ENCODE measurements at places on chromosomes 3 and 15.

GRCh38 chr3:152842413-152842812, 7.5 kb downstream of the P2RY1 start:
- no peak for DNase-seq

- no peak for DNase-seq
Measured at GRCh38 chr3:120645083-120645845, 36.8 kb downstream of the HGD start.

DNA sequence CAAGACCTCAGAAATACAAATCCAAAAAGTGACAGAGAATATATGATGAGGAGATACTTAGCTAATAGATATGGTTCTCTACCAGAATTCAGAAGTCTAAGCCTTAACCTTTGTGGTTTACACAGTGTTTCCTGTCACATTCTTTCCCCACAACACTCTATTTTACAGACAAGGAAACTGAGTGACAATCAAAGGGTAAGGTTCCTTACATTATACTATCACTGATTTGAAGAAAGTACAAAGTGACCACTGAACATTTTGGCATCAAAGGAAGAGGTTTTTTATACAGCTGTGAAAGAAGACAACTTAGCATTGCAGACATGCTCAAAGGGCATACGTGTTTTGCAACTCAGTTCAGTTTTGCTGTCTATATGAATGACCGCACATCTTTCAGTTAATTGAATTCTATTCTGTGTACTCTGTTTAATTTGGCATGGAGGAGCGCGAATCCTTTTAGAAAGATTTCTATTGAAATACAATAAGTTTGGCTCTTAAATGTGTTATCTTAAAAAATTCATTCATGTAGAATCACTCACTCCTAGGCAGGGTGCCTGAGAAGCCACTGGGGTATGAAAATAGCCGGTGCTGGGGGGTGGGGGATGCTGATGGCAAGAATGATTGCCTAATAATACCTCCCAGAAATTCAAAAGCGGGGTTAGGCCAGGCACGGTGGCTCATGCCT, 66.5 kb upstream of the SKOR1 start:
- no peak for DNase-seq

- DNase-seq = no peak
Measured at GRCh38 chr3:188906236-188906635, 265.5 kb upstream of the TPRG1 start.

DNA sequence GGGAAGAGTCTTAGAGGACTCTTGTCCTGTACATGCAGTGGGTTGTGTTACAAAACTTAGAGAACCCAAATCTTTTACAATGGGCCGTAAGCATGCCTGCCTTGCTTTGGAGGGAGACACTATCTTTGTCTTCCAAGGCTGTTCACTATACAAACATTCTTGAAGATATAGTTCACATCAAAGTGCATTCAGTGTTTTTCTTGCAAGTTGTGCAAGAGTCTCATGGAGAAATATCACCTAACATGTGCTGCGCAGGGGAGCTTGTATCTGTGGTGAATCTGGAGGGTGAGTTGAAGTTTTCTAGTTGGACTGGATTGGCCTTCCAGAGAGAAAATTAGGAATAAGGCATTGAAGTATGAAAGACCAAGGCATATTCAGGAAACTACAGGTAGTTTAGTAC, 7.8 kb upstream of the PRTG start:
- DNase-seq = no peak

- no peak for DNase-seq
Measured at GRCh38 chr3:156448300-156448699, 106.6 kb downstream of the SSR3 start.

DNA sequence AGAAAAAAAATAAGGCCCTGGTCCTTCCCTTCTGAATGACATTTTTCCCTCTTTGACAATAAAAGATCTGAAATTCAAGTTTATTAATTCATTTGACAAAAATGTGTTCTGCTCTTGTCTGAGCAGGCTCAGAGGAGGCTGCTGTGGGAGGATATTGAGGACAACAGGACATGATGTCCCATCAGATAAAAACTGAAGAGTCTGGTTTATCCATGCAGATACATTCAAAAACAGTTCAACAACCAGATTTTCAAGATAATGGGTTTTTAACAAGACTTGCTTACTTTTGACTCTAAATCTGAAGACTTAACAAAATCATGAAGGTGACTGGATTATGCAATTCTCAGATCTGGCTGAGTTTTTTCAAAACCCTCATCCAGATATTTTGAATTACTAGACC, 36.9 kb upstream of the STRIT1 start:
- no peak for DNase-seq

GRCh38 chr15:76062286-76062685, 2.5 kb downstream of the TMEM266 start:
- DNase-seq = no peak

- DNase-seq = no peak
Measured at GRCh38 chr3:142930463-142930862, 33.0 kb downstream of the PAQR9 start.

DNA sequence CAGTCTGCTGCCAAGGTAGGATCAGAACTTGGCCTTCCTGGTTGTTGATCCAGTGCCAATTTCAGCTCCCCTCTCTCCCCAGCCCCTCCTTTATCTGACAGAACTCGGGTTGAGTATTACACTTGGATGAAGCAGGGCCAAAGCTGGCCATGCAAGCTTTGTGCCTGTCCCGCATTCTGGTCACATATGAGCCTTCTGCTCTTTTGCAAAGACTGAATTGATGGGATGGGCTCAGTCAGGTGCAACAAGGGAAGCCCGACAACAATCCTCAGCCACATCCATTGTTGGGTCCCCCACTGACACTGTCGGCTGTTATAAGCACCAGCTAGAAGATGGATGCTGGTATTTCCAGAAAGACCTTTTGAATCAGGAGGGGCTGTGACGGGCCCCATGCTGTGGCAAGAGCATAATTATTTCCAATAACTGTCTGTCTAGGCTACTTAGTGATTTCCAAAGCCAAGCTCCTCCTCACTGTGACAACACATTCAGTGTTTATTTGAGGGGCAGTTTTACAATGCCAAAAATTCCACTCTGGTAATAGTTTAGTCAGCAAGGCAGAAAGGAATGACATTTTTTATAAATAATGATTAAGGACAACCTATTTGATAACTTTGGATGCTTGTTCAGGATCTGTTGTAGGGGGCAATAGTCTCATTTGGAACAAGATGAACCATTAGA, 146.8 kb upstream of the FRMD4B start:
- DNase-seq = no peak

DNA sequence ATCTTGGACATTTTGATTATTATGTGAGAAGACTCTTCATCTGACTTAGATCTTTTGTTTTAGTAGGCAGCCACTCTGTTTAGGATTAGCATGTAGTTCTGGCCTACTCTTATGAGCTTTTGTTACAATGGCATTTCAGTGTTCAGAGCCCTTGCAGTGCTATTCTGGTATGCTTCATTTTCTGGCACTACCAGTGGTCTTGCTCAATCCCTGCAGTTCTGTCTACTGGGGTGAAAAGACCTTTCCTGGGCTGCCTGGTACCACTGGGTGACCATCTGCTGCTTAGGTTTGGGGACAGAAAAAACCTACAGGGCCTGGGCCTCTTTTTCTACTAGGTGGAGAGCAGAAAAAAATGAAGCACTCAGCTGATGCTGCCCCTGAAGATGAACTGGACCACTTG, 42.5 kb downstream of the IL16 start:
- no peak for DNase-seq

- no peak for DNase-seq
Measured at GRCh38 chr15:99416191-99417188, 149.3 kb upstream of the MEF2A start.

DNA sequence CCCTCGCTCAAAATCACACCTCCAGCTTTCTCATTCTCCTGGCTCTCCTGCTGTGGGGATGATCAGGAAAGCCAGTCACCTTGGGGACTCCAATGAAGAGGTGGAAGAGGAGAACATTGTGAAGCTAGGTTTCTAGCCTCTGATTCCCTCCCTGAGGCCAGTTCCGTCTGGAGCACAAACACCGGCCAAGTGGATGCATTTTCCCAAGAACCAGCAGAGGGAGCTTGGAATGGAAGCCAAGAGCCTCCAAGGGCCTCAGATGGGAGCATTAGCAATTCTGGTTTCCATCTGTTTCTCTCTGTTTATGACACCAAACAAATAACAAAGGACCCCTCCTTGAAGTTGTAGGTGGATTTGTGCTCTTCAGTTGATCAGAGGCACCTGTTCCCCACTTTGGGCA, 40.6 kb upstream of the NMNAT3 start:
- DNase-seq = no peak

GRCh38 chr15:51869060-51869421, 39.6 kb downstream of the TMOD3 start:
- no peak for DNase-seq

- no peak for DNase-seq
Measured at GRCh38 chr15:90161950-90162361, 39.2 kb upstream of the SEMA4B start.

DNA sequence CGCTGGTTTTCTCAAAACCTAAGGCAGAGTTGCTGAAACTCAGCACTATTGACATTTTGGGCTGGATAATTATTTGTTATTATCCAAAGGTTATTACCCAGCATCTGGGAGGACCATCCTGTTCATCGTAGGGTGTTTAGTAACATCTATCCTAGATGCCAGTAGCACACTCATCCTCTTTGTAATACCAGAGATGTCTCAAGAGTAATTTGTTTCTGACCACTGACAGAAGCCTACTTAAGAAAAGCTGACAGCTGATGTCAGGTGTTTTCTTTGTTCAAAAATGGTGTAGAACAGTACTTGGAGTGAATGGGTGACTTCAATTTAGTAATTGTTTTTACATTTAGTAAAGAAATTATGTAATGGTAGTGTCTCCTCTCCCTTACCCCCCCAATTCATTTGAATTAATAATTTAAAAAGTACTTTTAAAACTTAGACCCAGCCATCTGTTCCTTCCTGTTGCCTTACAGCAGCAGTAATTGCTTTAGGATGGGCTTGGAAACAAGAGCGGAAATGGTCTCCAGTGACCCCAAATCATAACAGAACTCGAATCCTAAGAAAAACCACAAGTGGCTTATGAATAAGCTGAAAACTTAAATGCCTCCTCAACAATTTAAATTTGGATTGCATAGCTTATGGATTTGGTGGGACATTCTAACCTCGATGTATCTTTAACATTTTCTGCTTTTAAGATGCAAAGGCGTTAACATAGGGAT, 105.4 kb downstream of the PTPRG start:
- DNase-seq = no peak

GRCh38 chr3:188663839-188664238, 507.9 kb upstream of the TPRG1 start:
- DNase-seq = no peak

- DNase-seq = no peak
Measured at GRCh38 chr3:99852851-99853250, 35.2 kb downstream of the CMSS1 start.

DNA sequence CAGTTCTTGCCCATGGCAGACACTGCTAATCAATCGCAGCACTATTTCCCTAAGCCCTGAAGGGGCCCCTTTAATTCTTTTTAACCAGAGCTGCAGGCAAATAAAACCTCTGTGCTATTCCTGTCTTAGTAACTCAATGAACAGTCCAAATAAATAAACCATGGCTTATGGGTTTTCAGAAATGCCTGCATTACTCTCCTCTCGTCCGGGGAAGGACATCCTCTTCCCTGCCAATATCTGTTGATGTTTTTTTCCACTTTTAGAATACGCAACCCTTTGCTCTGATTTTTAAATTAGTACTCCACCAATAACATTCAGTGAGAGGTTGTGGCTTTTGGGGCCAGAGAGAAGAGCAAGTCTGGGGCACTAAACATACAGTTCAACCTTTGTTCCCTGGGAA, 35.2 kb upstream of the PRICKLE2 start:
- DNase-seq = no peak

DNA sequence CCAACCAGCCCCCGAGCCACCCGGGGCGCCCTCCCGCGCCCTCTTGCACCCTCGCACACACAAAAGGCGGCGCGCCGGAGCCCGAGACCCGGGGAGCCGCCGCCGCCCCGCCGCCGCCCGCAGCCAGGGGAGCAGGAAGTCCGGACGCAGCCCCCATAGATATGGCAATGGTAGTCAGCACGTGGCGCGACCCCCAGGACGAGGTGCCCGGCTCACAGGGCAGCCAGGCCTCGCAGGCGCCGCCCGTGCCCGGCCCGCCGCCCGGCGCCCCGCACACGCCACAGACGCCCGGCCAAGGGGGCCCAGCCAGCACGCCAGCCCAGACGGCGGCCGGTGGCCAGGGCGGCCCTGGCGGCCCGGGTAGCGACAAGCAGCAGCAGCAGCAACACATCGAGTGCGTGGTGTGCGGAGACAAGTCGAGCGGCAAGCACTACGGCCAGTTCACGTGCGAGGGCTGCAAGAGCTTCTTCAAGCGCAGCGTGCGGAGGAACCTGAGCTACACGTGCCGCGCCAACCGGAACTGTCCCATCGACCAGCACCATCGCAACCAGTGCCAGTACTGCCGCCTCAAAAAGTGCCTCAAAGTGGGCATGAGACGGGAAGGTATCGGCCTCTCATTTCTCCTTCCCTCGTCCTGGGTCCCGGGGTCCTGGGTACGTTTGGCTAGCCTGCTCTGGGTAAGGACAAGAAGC, 1.6 kb downstream of the NR2F2 start:
- no peak for DNase-seq

DNA sequence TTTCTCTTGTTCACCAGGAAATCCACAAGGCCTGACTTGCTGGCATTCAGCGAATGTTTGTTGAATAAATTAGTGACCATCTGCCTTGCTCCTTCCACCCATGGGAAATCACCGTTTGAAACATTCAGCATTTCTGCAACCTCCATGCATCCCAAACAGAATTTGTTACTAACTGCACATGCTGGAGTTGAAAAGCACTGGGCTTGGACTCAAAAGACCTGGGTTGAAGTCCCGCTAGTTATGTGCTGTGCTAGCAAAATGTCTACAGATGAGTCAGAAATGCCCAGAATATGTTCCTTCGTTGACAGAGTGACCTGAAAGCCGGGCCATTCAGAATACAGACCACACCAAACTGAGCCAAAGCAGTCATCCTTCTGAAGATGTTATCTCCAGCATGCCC, 144.6 kb downstream of the ALDH1A2 start:
- DNase-seq = no peak

DNA sequence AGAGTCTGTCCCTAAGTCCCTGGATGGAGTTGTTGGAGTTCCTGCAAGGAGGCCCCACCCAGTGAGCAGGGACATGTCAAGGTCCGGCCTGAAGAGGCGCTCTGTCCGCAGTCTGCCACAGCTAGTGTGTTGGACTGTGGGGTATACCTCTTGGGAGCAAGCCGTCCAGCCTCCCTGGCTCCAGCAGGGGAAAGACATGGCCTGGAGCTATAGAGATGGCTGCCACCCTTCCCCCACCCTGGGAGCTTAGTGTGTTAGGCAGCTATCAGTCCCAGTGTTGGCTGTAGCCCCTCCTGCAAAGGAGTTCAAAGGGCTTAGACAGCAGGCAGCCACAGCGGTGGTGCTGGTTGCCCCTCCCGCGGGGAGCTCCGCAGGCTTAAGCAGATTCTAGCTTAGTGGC, 20.3 kb downstream of the IMPG2 start:
- DNase-seq = no peak

GRCh38 chr3:160919942-160920341, 163.9 kb downstream of the PPM1L start:
- no peak for DNase-seq

DNA sequence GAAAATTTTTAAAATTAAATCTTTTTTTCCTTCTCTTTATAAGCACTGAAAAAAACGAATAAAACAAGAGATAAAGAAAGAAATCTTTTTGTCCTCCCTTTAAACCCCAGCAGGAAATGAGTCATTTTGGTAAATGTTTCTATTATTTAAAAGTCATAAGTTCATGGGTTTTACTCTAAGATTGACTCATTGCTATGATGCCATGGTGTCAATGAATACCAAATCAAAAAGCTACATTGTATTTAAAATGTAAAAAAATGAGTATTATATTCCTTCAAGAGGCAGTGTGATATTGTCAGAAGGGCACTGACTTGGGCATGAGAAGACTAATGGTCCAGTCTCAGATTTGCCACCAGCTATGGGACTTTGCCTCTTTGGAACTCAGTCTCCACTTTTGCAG, 303.4 kb upstream of the DNAJC19 start:
- no peak for DNase-seq

All from stimulated activated CD8-positive, alpha-beta memory T cell treated with anti-CD3 and anti-CD28 coated beads, Interleukin-15, amount 100 ng/mL, for 4 hours (primary cell).